Endothelial cell of coronary artery (primary cell): ENCODE measurements at places on chromosomes 3 and 15. TPM values are rescaled to one million over a fixed set of nuclear protein-coding genes. Genes with fewer than 3 reads are reported as not detected.

Gene IL17RD
- total RNA-seq, result 0.90 and 1.2 TPM in 2 replicates

Gene XYLB
- total RNA-seq, result 3.2 and 3.5 TPM in 2 replicates

Gene BTLA
- total RNA-seq, result not detected in 2 replicates

Gene B3GALNT1
- 13.7 and 24.2 TPM in 2 replicates for total RNA-seq

Gene ACP3
- total RNA-seq, result not detected in 2 replicates

Gene XXYLT1
- 34.1 and 35.3 TPM in 2 replicates for total RNA-seq

Gene PPP1R2
- total RNA-seq, result 96.9 and 104 TPM in 2 replicates

Gene THOC7
- 36.1 and 44.2 TPM in 2 replicates for total RNA-seq

Gene P2RY13
- total RNA-seq, result not detected in 2 replicates

Gene IL20RB
- 0.54 and 1.3 TPM in 2 replicates for total RNA-seq

Gene LYZL4
- total RNA-seq, result 0.18 TPM in 1 of 2 replicates, not detected in the other
